ENCODE measurements at places on chromosomes 13 and 19.
A peak's percentile ranks its signal among the peaks of the same experiment; 100 is the strongest.

DNA sequence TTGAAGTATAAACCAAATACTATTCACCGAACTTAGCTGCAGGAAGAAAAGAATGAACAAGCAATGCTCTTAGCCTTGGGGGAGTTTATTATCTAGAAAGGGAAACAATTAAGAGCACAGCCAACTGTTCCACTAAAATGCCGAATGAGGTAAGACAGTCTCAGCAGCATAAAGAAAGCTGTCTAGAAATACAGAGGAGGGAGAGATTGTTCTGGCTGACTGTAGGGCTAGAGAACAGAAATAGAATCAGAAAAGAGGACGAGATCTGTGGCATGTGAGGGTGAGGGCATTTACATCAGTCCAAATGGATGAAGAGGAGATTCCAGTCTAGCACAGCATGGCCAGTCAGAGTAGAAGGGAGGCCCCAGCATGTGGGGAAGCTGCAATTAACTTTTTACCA, 56.8 kb upstream of the TNFRSF19 start:
- DNase-seq = no peak

- no peak for DNase-seq
These were observed 5.8 kb upstream of the PAK4 start for GRCh38 chr19:39119830-39120229.

GRCh38 chr19:15614507-15615379, at the start of gene CYP4F8:
Gene CYP4F8 (plus strand): TSS chr19:15615218. CDS start chr19:15615617, 399 bp downstream.
- DNase-seq = no peak

DNA sequence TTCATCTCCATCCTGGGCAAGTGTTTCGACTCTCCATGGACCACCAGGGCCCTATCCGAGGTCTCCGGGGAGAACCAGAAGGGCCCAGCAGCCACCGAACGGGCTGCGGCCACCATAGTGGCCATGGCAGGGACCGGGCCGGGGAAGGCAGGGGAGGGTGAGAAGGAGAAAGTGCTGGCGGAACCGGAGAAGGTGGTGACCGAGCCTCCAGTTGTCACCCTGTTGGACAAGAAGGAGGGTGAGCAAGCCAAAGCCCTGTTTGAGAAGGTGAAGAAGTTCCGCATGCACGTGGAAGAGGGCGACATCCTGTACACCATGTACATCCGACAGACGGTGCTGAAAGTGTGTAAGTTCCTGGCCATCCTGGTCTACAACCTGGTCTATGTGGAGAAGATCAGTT, 4.7 kb upstream of the MAP2K7 start:
- DNase-seq = no peak

- DNase-seq = no peak
These were observed 13.6 kb upstream of the DACT3 start for GRCh38 chr19:46674416-46675178.

GRCh38 chr13:111552891-111553655, 232.6 kb downstream of the TEX29 start:
- DNase-seq = no peak

DNA sequence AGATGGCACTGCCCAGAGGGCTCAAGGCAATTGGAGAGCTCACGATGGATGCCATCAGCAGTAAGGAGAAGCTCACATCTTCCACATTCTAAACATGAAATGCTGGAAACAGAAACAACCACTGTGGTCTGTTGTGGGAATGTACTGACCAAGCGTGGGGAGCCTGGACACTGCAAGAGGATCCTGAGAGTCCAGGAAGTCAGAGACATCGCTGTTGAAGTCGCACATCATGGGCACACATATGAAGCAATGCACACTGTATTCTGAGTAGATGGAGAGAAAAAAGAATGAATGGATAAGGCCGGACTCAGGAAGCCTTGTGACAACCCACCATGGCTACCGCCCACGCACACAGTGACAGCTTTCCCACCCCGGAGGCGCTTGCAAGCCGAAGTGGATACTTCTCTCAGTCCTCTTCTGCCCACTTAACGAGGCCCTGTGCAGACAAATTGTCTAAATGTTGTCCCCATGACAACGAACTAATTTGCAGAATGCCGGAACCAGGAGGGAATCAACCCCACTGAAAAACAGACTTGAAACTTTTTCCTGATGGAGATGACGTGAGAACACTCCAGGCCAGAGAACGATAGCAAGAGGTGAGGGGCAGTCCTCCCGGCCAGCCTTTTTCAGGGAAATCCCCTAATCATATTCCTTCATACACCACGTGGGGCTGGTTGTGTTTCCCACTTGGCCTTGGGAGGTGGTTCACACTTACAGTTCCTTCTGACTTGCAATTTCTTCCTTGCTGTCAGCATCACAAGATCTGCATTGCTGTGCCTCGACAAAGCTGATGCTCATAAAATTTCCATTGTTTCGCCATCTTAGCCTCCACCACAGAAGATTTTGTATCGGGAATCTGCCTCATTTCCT, 109.6 kb upstream of the SERP2 start:
- peak; percentile 52 for DNase-seq

DNA sequence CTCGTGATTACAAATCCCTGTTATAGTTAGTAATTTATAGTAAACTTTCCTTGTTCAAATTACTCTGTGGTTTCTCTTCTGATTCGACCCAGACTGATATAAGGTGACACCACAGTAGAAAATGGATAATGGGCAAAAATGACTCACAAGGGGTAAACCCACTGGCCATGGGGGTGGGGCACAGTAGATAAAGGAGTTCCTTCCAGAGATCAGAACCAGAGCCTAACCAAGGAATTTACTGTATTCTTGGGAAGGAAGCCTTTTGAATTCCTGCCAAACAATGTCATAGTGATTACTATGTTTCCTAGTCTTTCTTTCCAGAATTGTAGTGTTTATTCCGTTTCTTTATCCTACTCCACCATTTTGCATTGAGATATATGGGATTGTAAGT, 21.9 kb downstream of the MIR17HG start:
- DNase-seq = no peak

GRCh38 chr13:24292481-24292880, 16.9 kb upstream of the C1QTNF9 start:
- DNase-seq = no peak

- no peak for DNase-seq
These were observed 28.6 kb upstream of the NDUFS7 start for GRCh38 chr19:1354970-1355567.

DNA sequence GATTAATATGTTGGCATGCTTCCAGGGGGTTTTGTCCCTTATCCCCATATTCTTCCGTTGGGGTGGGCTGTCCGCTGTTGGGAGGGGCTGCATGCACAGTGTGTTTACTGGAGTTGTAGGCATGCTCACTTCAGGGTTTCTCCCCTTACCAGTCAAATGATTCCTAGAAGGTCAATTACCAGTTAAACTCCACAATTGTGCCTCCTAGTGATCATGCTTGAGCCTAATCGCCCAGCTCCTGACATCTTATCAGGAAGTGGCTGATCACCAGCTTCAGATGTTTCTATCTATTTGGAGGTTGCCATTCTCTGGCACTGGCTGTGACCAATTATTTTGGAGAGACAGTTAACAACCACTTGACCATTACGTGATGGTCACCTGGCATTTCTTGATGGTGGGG, 1090.0 kb downstream of the SLITRK5 start:
- DNase-seq = no peak

GRCh38 chr19:36449059-36449670, 30.7 kb upstream of the ZFP82 start:
- DNase-seq = no peak

GRCh38 chr13:46523972-46524752, 28.8 kb upstream of the LRCH1 start:
- no peak for DNase-seq

- DNase-seq = no peak
These were observed 2.3 kb downstream of the SPACA4 start for GRCh38 chr19:48608798-48609263.

- DNase-seq = no peak
These were observed 123.5 kb downstream of the TEX29 start for GRCh38 chr13:111443981-111444380.

- DNase-seq = peak; percentile 92
These were observed at the start of gene FBXO17 for GRCh38 chr19:38975214-38975860. Gene FBXO17 (minus strand): TSS chr19:38975742. CDS start chr19:38950319, 25,423 bp downstream.

DNA sequence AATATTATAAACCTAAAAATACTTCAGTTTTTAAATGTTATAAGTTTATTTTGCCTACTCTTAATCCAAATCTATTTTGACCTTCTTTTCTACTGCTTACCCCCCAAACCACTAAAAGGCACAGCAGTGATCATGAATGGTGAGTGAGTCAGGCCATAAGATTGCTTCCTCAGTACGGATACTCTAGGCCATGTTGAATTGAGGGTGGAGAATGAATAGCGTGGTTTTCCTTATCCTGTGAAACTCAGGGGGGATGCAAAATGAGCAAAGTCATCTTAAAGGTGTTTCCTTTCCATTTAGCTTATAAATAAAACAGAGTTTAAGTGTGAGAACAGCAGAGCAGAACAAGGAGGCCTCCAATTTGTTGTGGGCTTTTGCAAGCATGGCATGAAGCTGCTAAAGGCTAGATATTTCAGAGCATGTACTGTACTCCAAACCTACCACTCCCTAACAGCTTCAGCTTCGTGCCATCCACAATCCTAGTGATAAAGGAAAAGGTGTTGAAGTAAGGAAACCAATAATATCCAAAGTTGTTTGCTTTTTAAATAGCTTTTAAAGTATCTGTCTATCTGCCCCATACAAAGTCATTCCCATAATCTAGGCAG, 25.0 kb downstream of the SERPINE3 start:
- DNase-seq = no peak

GRCh38 chr19:14383661-14384555, 2.7 kb downstream of the ADGRE5 start:
- no peak for DNase-seq

GRCh38 chr13:62377838-62378237, 962.2 kb upstream of the PCDH20 start:
- DNase-seq = no peak

GRCh38 chr19:39381910-39382611, 8.8 kb downstream of the PAF1 start:
- DNase-seq = no peak

DNA sequence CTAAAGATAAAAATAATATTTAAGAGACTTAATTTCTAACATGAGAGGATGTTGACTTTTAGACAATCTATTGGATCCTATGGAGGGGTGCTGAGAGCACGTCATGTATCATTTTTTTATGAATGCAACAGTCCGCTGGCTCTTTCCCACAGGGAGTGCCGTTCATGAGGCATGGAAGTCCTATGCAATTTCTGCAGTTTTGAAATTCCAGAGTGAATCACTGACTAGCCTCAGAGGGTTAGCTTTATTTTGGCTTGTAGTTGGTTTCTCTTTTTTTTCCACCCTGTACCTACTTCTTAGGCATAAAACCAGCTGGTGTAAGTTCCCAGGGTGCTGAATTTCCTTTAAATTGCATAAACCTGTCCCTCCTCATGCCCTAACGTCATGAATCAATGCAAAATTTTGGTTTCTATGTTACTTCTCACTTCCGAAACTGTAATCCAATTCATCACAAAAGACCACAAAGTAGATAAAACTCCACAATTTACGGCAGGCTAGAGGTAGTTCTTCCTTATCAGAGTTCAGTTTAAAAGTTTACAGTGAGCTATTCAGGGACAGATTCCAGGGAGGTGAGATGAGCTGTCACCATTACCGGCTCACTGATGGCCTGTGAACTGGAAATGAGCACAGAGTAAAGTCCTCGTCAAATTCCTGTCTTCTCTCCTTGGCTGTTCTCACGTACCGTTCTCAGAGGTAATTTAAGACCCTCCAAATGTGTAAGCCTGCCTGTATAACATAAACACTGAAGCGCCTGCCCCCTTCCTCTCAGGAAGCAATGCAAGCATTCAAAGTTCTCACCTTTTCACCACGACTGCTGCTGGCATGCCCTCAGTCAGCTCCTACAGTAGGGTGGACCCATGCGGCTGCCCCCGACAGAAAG, 216.6 kb upstream of the SLC10A2 start:
- no peak for DNase-seq

- no peak for DNase-seq
These were observed 107.1 kb upstream of the UQCRFS1 start for GRCh38 chr19:29320086-29320485.

GRCh38 chr13:42885325-42885724, 103.9 kb downstream of the FAM216B start:
- DNase-seq = no peak

DNA sequence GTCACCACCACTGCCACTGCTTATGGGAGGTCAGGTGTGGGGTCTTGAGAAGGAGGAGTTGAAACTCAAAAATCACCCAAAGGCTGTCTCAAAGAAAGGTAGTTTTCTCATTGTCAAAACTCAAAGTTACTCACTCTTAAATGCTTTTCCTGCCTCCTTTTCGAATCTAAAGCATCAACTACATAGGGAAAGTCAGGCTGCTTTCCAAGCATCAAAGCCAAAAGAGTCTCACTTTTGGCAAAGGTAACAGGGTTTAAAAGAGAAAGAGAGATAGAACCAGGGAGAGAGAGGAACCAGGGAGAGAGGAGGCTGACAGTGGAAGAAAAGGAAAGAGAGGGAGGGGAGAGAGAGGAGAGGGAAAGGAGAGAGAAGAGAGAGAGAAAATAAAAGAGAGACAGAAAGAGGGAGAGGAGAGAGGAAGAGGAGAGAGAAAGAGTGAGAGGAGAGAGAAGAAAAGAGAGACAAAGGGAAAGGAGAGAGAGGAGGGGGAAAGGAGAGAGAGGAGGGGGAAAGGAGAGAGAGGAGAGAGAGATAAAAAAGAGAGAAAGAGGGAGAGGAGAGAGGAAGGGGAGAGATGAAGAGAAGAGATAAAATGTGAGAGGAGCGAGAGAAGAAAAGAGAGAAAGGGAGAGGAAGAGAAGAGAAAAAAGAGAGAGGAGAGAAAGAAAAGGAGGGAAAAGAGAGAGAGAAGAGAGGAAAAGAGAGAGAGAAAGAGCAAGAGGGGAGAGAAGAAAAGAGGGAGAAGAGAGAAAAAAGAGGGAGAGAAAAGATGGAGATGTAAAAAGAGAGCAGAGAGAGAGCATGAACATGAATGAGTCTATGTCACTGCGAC, 262.0 kb upstream of the TSHZ3 start:
- DNase-seq = no peak

DNA sequence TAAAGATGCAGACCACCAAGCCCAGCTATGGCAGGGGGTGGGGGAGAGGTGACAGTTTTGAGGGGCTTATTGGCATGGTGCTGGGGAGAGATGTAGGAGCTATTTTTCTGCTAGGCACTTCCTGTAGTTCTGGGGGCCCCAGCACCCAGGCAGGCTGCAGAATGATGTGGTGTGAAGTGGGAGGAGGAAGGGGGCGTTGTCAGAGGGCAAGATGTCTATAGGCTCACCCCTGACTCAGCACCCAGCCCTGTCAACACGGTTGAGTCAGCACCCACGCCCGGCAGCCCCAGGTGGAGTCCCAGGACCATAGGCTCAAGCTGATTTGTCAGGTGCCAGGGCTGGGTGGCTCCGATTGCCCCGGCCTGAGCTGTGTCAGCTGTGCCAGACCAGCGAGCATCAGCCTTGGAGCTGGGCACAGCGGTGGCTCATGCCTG, 5.8 kb downstream of the KLF2 start:
- no peak for DNase-seq

GRCh38 chr13:31049833-31050232, 111.9 kb downstream of the HSPH1 start:
- DNase-seq = no peak

- no peak for DNase-seq
These were observed 30.4 kb upstream of the SPATA13 start for GRCh38 chr13:24129914-24130774.

GRCh38 chr19:37484406-37485168, 15.4 kb downstream of the ZNF570 start:
- DNase-seq = no peak

- no peak for DNase-seq
These were observed 213.4 kb downstream of the TSHZ3 start for GRCh38 chr19:31135841-31136240.
